ENCODE measurements at places on chromosomes 5 and 9. TPM values are rescaled to one million over a fixed set of nuclear protein-coding genes. Genes with fewer than 3 reads are reported as not detected.

SLC26A2 gene
- 7.5 TPM for total RNA-seq

SH3TC2 gene
- not detected for total RNA-seq

PLGRKT gene
- 49.9 TPM for total RNA-seq

ANKRD55 gene
- total RNA-seq = 0.74 TPM

PCDHGA5 gene
- total RNA-seq = 0.12 TPM

MARVELD2 gene
- total RNA-seq = 0.74 TPM
